ENCODE measurements at places on chromosomes 16 and 17.

GRCh38 chr16:22618842-22619241, 108.2 kb downstream of the NPIPB5 start:
- DNase-seq, result no peak

GRCh38 chr17:8044819-8045810, 6.3 kb downstream of the ALOX15B start:
- no peak for DNase-seq

DNA sequence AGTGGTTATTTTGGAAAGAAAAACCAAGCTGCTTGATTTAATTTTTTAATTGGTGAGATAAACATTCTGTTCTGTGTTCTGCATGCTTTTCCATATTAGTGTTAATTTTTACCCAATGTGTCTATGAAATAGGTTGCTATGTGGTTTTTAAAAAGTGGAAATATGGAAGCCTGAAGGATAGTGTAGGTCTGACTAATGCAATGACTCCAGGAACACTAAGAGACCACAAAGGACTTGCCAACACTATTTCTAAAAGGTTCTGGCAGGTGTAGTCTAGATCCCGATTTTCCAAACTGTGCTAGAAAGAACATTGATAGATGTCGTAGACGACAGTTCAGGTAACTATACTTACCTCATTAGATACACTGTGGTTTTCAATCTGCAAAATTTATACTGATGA, 877.4 kb upstream of the GOT2 start:
- DNase-seq, result no peak

GRCh38 chr17:61872099-61872498, 8.8 kb upstream of the BRIP1 start:
- no peak for DNase-seq

DNA sequence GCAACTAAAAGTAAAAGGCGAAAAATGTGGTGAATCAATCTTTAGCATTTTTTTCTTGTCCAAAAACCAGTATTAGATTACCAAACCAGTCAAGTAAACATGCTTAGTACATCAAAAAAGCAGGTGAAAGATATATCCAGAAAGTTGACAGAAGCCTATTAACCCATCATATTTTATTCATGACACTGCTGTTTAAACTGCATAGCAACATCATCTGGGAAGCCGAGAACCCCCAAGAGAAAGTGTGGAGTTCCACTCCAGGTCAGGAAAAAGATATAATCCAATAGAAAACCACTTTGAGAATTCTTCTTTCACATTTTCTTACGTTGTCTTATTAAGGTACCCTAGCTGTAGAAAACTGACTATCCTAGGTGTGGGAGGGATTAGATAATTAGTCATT, 466.8 kb upstream of the CDH8 start:
- DNase-seq, result no peak

- DNase-seq, result no peak
These were observed 39.8 kb upstream of the MMP2 start for GRCh38 chr16:55439101-55439690.

DNA sequence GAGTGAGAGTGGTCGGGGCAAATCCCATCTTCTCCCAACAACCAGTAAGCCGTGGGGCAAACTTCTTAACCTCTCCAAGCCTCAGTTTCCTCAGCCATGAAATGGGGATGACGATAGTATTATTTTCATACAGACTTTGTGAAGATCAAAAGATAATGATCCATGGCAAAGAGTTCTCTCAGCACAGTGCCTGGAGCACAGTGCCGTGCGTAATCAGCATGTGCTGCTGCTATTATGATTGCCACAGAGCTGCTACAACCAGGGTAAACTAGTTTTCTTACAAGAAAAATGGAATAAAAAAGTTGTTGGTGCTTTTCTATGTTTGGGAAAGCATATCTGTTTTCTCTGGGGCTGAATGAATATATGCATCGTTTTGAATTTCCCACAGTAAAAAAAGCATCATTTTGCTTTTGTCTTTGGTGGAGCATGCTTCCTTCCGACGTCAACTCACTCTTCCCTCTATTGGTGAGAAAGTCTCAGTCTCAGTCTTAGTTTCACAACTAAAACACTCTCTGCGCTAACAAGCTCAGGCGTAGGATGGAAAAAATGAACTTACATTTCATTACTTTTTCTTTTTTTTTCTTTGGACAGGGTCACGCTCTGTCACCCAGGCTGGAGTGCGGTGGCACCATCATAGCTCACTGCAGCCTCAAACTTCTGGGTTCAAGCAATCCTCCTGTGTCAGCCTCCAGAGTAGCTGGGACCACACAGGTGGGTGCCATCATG, 37.2 kb downstream of the CDK5R1 start:
- no peak for DNase-seq

- no peak for DNase-seq
These were observed 95.5 kb downstream of the SDK2 start for GRCh38 chr17:73548620-73549311.

- no peak for DNase-seq
These were observed 76.7 kb downstream of the PLD6 start for GRCh38 chr17:17129466-17129865.

GRCh38 chr17:59328601-59329000, 2.9 kb upstream of the YPEL2 start:
- DNase-seq, result no peak

DNA sequence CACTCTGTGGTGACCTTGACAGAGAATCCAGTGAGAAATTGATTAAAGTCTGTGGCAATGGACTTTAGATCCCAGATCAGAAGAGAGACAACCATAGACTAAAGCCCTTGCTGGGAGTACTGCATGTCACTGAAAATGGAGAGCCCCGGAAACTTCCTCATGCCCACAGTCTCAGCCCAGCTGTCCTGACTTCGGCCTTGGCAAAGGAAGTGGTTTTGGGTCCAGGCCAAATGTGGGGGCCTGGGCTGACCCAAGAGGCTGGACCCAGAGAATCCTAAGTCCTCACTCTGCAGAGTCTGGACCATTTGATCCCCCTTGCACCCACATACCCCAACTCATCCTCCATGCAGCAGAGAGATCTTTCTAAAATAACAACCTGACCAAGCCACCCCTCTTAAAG, 4.7 kb upstream of the BEAN1 start:
- no peak for DNase-seq

DNA sequence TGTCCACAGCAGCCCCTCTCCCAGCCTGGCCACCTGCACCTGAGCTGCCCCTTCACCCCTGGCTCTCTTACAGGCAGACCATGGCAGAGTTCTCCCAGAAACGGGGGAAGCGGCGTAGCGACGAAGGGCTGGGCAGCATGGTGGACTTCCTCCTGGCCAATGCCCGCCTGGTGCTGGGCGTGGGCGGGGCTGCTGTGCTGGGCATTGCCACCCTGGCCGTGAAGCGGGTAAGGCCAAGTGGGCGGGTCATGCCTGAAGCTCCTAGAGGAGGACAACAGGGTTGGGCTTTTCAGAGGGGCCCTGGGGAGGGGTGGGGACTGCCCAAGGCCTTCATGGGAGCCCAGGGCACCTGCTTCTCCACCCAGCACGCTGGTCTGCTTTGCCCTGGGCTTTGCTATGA, 2.2 kb downstream of the MIEF2 start:
- no peak for DNase-seq

- peak; percentile 79 for DNase-seq
These were observed 27.8 kb upstream of the GHDC start for GRCh38 chr17:42221886-42222745.

GRCh38 chr17:1720856-1721386, 3.6 kb upstream of the WDR81 start:
- DNase-seq, result peak; percentile 77

- DNase-seq, result no peak
These were observed 215.7 kb upstream of the CIBAR2 start for GRCh38 chr16:85327731-85328675.

GRCh38 chr17:39099663-39100286, 51.7 kb downstream of the PLXDC1 start:
- DNase-seq, result no peak

GRCh38 chr17:6812295-6812694, 19.2 kb downstream of the TEKT1 start:
- DNase-seq, result no peak

- DNase-seq, result no peak
These were observed 85.4 kb downstream of the GAS7 start for GRCh38 chr17:10112962-10113361.

GRCh38 chr16:546909-547770, 13.1 kb upstream of the PRR35 start:
- peak; percentile 66 for DNase-seq

- DNase-seq, result peak; percentile 67
These were observed 1.0 kb upstream of the HEXIM2 start for GRCh38 chr17:45160447-45161287.

GRCh38 chr16:69405757-69406156, 18.7 kb upstream of the CYB5B start:
- no peak for DNase-seq

GRCh38 chr16:86575754-86576557, 2.4 kb upstream of the FOXL1 start:
- DNase-seq, result peak; percentile 50

DNA sequence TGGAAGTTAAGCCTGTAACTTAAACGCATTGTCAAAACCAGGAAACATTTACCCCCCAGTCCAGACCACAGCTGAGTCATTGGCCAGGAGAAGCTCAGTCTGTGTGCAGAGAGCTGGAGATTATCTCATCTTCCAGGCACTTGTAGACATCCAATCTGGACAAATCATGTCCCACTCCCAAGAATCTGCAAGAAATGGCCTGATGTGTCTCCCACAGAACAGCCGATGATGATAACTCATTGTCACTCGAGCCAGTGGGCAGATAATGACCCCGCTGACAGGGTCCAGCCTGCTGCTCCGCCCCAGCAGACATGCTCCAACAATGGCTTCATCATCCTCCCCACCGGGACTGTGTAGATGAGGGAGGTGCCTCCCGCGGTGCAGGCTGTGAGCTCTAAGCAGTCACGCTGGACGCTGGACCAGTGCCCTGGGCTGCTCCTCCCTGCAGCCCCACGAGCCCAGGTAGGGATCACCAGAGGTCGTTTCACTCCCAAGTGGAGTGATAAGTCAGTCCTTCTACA, 322.5 kb downstream of the C16orf95 start:
- DNase-seq, result no peak

DNA sequence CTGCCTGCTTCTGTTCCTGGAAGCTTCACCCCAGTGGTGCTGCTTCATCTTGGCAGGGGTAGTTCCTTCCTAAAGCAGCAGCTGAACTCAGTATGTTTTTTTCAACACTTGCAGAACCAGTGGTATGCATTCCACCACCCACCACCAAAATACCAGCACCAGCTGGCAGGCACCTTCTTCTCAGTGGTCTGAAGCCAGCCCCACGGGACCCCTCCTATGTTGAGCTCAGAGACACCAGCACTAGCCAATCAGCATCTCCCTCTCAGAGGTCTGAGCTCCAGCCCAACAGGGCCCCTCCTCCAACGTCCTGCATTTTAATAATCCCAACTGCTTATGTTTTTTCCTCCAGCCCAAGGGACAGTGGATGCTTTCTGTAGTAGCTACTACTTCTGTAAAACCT, 299.6 kb upstream of the CCL2 start:
- no peak for DNase-seq

DNA sequence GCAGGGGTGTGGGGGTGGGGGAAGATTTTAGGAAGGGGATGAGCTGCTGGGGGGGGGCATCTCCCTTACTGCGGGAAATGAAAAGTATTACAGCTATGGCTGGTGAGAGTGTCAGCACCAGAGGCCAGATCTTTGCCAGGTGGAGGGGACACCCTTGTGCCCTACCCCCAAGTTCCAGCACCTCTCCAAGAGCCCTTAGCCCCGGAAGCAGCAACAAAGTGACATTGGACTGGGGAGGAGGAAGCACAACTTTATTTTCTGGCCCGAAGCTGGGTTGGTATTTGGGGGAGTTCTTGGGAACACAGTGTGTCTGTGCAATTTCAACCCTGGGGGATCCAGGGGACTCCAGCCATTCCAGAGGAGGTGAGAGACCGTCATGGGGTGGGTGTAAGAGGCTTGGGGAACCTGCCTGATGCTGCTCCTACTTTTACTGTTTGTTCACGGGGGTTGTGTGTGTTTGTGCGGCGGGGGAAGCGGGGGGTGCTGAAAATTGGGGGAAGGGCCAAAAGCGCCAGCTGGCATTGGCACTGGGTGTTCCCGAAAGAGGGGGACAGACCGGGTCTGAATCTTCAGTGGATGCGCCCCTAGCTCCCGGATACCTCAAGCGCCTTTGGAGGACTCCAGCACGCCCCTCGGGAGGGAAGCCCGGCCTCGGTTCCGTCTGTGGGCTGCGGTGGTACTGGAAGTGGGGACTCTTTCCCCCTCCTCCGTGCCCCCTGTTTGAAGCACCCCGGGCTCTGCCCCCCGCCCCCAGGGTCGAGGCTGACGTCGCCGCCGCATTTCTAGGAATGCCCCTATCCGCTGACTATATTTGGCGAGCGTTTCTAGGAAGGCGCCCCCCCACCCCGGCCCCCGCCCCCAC, 230.3 kb downstream of the MRTFB start:
- peak; percentile 28 for DNase-seq

GRCh38 chr16:57516176-57516725, 20.1 kb downstream of the CCDC102A start:
- DNase-seq, result no peak

DNA sequence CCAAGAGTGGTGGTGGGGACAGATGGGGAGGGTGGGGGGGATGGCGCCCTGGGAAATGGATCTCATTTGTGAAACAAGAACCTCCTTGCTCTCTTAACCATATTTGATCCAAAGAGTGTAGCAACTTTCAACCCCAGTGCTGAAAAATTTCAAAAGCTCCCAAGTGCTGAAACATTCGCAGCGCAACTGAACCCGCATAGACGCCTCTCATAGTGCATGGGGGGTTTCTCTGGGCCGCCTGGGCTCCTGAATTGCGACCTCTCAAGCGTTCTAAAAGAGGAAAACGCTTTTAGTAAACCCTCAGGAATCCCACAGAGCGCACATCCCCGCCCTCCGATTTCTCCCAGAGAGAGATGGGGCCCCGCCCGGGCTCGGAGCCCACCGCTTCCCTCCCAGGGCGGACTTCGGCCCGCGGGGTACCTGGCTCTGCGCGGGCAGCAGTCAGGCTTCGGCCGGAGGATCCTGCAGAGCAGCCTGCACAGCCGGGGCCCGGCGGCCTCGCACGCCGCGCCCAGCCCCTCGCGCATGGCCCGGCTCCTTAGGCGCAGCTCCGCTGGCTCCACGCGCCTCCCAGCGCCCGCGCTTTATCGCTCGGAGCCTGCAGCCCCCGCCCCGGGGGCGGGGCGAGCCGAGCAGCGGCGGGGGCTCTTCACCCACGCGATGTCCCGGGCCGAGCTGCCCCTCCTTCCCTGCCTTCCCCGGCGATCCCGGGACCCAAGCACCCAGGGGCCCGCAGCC, 7.0 kb downstream of the NOS2 start:
- DNase-seq, result peak; percentile 21

- DNase-seq, result no peak
These were observed 90.7 kb downstream of the PITPNC1 start for GRCh38 chr17:67467500-67468455.
